Astrocyte (in vitro differentiated cells and primary cell): ENCODE measurements at places on chromosomes 6 and 20.
A peak's percentile ranks its signal among the peaks of the same experiment; 100 is the strongest.

GRCh38 chr6:43658161-43658560 is 13.3 kb downstream of the RSPH9 start:
- H3K4me3 ChIP-seq, result no peak overlapping the region
- no peak for DNase-seq
- no peaks in the 10 kb centered on the region for H3K4me1 ChIP-seq
- H3K27me3 ChIP-seq, result no peaks in the 10 kb centered on the region

GRCh38 chr20:34190679-34191090 is 50.5 kb upstream of the ASIP start:
- no peak overlapping the region for H3K27ac ChIP-seq
- peaks cover 30% of the 10 kb centered on the region for H3K27me3 ChIP-seq
- no peaks in the 10 kb centered on the region for H3K36me3 ChIP-seq
- no peaks in the 10 kb centered on the region for H3K4me1 ChIP-seq

- no peak overlapping the region for H3K27ac ChIP-seq
- H3K4me1 ChIP-seq, result no peaks in the 10 kb centered on the region
- DNase-seq, result no peak
- peaks cover 13% of the 10 kb centered on the region for H3K36me3 ChIP-seq
These were observed 35.1 kb downstream of the EIF2S2 start for GRCh38 chr20:34076952-34077351.

DNA sequence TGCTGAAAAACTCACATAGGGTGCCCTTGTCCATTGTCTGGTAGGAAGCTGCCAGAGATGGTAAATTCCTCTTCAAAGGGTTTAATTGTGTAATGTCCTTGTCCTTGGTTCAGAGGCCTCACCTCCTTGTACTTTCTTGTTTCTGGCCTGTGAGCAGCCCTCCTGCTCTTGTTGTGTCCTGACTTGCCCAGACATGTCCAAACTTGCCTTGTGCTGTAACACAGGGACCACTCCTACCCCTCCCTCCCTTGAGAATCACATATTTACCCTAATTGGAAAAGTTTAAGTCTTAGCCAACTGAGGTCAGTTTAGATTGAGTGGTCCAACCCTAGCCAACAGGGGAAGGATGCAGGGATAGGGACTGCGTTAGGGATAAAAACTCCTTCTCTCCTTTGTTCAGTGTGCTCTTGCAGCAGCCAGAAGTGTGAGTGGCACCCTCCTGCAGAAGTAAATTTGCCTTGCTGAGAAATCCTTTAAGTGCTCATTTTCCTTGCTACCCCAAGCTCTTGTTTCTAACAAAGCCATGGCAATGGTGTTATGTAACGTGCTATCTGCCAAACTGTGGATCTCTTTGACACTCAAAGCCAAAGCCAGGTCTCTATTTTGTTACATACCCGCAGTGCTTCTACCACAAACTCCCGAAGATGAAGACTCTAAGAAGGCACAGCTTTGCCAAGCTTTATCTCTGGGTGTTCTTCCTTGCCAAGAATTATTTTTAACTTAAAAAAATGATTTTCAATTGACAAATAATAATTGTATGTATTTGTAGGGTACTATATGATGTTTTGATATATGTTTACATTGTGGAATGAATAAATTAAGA is 414.5 kb downstream of the ESR1 start:
- H3K27me3 ChIP-seq, result no peaks in the 10 kb centered on the region
- peaks cover 74% of the 10 kb centered on the region for H3K36me3 ChIP-seq
- no peak for DNase-seq
- no peaks in the 10 kb centered on the region for H3K4me1 ChIP-seq

GRCh38 chr6:146990821-146991798 is 213.1 kb upstream of the STXBP5 start:
- no peaks in the 10 kb centered on the region for H3K36me3 ChIP-seq
- no peaks in the 10 kb centered on the region for H3K27me3 ChIP-seq
- peak; percentile 75 for DNase-seq
- H3K4me3 ChIP-seq, result no peak overlapping the region
- H3K4me1 ChIP-seq, result no peaks in the 10 kb centered on the region

- no peak for DNase-seq
- no peaks in the 10 kb centered on the region for H3K36me3 ChIP-seq
- no peak overlapping the region for H3K27ac ChIP-seq
These were observed 123.8 kb downstream of the TAF4 start for GRCh38 chr20:61941721-61942405.

GRCh38 chr6:5361396-5361795 is 100.1 kb downstream of the FARS2 start:
- no peak overlapping the region for H3K27ac ChIP-seq
- H3K27me3 ChIP-seq, result no peaks in the 10 kb centered on the region
- DNase-seq, result peak; percentile 33

- H3K27me3 ChIP-seq, result no peaks in the 10 kb centered on the region
- H3K4me1 ChIP-seq, result peaks cover 3% of the 10 kb centered on the region
- peak overlapping the region; percentile 84 for H3K27ac ChIP-seq
These were observed 115.4 kb upstream of the BTN3A2 start for GRCh38 chr6:26249707-26249956.

DNA sequence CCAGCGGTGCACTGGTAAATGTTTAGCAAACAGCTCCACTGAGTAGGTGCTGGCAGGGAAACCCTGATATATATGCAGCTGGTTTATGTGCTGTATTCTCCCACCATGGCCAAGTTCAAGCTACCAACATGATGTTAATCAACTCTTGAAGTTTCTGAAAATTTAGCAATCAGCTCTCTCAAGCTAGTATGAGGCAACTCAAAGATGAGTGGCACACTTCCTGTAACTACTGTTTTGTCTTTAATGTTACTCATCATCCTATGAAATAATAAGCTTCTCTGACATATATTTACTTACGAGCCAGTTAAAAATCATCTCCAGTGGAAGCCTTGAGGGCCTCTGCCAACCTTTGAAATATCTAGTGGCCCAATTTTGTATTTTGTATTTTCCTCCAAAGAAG is 54.7 kb downstream of the TRMT6 start:
- H3K27ac ChIP-seq, result no peak overlapping the region
- H3K36me3 ChIP-seq, result no peaks in the 10 kb centered on the region
- H3K4me1 ChIP-seq, result no peaks in the 10 kb centered on the region
- peaks cover 17% of the 10 kb centered on the region for H3K27me3 ChIP-seq
- no peak for DNase-seq

DNA sequence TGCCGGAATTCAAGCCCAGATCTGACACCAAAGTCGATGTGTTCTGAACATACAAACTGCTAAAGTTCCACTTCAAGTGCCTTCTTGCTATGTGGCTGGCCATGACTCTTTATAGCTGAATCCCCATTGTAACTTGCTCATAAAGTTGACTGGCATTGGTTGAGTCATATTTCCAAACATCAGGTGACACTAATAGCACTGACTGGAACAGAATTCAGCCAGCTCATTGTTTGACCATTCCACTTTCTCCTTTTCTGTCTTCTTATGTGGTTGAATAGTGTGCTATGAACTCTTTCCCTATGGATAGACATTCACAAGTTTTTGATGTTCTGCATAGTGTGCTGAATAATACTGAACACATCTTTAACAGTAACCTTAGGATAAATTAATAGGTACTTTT is 266.2 kb upstream of the ZFP64 start:
- peaks cover 10% of the 10 kb centered on the region for H3K4me1 ChIP-seq
- H3K27ac ChIP-seq, result no peak overlapping the region
- H3K27me3 ChIP-seq, result no peaks in the 10 kb centered on the region
- no peaks in the 10 kb centered on the region for H3K36me3 ChIP-seq
- peak; percentile 56 for DNase-seq
- H3K4me3 ChIP-seq, result no peak overlapping the region

- H3K27ac ChIP-seq, result no peak overlapping the region
- H3K27me3 ChIP-seq, result peaks cover 3% of the 10 kb centered on the region
- H3K4me1 ChIP-seq, result peaks cover 17% of the 10 kb centered on the region
- H3K4me3 ChIP-seq, result peak overlapping the region; percentile 99
These were observed 1.5 kb downstream of the ABT1 start for GRCh38 chr6:26598267-26598666.

GRCh38 chr20:31687777-31688176 is 34.9 kb downstream of the BCL2L1 start:
- no peak overlapping the region for H3K4me3 ChIP-seq
- no peak overlapping the region for H3K27ac ChIP-seq
- no peak for DNase-seq
- peaks cover 4% of the 10 kb centered on the region for H3K4me1 ChIP-seq
- H3K27me3 ChIP-seq, result no peaks in the 10 kb centered on the region

GRCh38 chr6:125918681-125919566 is 37.6 kb upstream of the HINT3 start:
- H3K4me1 ChIP-seq, result peaks cover 3% of the 10 kb centered on the region
- H3K36me3 ChIP-seq, result peaks cover 4% of the 10 kb centered on the region

DNA sequence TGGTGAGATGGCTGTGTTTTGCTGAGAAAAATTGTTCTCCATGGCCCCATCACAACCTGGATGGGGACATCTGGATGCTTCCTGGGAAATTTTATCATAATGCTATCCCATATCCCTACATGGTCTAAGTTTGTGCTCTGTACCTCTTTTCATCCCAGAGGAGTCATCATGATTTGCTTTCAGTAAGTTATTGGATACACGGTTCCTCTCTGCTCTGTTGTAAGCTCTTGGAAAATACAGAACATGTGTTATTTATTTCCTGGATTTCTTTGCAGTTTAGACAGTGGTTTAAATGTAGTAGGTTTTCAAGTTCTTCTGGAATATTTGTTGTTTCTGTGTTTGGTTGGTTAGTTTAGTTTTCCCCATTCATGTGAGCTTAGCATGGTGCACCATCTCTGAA is 129.2 kb upstream of the ECI2 start:
- DNase-seq, result no peak
- H3K4me3 ChIP-seq, result no peak overlapping the region
- no peak overlapping the region for H3K27ac ChIP-seq
- H3K36me3 ChIP-seq, result no peaks in the 10 kb centered on the region

- no peaks in the 10 kb centered on the region for H3K27me3 ChIP-seq
- no peak overlapping the region for H3K27ac ChIP-seq
- H3K4me3 ChIP-seq, result no peak overlapping the region
- no peak for DNase-seq
- H3K36me3 ChIP-seq, result no peaks in the 10 kb centered on the region
- no peaks in the 10 kb centered on the region for H3K4me1 ChIP-seq
These were observed 12.7 kb upstream of the ME1 start for GRCh38 chr6:83443516-83443915.

DNA sequence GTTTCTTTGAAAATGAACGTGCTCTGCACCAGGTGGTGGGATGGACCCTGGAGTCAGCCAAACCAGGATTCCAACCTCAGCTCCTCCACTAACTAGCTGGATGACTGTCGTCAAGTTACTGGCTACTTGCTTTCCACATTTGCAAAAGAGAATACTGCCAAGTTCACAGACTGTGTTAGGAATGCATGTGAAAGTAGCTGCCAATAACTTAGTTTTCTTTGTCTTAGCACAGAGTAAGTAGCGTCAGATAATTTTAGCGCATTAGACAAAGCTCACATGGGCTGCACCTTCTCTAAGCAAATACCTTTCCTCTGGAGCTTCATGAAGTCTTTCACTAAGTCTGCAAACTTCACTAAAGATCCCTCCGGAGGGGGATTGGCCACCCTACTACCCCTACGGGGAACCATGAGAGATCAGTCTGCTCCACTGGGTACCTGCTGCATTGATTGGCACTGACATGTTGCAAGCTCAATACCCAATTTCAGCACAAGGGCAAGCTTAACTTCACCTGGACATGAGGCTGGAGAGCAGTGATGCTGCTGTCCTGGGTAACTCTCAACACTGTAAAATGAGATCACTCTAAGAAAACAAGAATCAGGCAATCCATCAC is 113.9 kb downstream of the MBOAT1 start:
- no peak overlapping the region for H3K27ac ChIP-seq
- no peak overlapping the region for H3K4me3 ChIP-seq
- no peaks in the 10 kb centered on the region for H3K27me3 ChIP-seq
- H3K36me3 ChIP-seq, result no peaks in the 10 kb centered on the region
- H3K4me1 ChIP-seq, result no peaks in the 10 kb centered on the region

- H3K4me3 ChIP-seq, result no peak overlapping the region
- no peaks in the 10 kb centered on the region for H3K27me3 ChIP-seq
- H3K36me3 ChIP-seq, result no peaks in the 10 kb centered on the region
- H3K27ac ChIP-seq, result no peak overlapping the region
These were observed 155.5 kb downstream of the CDH4 start for GRCh38 chr20:61407561-61407960.

DNA sequence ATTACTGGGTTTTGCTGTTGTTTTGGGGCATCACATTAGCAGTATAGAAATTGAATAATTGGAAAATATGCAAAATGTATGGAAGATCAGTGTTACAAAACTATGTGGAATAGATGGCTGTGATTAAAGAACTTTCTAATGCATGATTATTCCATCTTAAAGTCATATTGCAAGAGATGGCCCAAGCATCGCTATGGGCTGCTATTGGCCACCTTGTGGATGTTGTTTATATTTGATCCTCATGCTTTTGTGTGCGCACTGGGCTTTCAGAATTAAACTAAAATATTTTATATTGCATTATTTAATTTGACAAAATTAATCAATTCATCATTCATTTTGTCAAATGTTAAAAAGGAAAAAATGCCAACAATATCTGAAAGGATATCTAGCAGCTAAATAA is 16.1 kb upstream of the HMGN3 start:
- no peak for DNase-seq
- no peaks in the 10 kb centered on the region for H3K4me1 ChIP-seq
- no peak overlapping the region for H3K4me3 ChIP-seq
- H3K36me3 ChIP-seq, result no peaks in the 10 kb centered on the region
- H3K27me3 ChIP-seq, result no peaks in the 10 kb centered on the region
- no peak overlapping the region for H3K27ac ChIP-seq

DNA sequence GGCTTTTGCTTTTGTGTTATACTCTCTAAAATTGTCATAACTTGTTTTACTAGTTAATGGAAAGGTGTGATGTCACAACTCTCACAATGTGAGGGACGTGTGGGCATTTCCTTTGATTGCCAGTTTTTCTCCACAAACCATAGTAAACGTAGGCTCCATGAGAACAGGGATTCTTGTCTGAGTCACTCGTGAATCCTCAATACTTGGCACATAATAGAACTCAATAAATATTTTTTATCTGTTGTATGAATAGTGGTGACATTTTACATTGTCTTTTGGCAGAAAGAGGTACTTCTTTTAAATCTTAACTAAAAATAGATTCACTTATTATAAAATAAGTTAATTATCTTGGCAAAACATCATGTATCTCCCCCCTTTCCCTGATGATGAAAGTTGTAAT is 69.0 kb upstream of the CNKSR3 start:
- no peaks in the 10 kb centered on the region for H3K4me1 ChIP-seq
- no peak overlapping the region for H3K27ac ChIP-seq
- DNase-seq, result no peak
- H3K4me3 ChIP-seq, result no peak overlapping the region
- H3K27me3 ChIP-seq, result no peaks in the 10 kb centered on the region
- no peaks in the 10 kb centered on the region for H3K36me3 ChIP-seq

DNA sequence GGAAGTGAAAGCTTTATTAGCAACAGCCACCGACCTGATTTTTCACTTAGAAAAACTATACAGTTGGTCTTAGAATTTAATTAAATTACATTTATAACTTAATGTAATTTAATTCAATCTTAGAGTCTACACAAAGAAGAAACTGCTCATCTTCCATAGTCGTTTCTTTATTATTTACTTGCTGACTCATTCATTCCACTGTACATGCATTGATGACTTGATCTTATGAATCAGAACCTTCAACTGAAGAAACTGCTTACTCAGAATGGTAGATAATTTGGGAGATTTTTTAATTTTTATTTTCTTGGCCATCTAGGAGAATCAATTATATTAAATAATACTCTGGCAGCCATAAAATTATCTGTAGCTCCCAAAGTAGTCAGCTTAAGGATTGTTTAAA is 1021.6 kb upstream of the FLRT3 start:
- H3K4me1 ChIP-seq, result no peaks in the 10 kb centered on the region
- H3K4me3 ChIP-seq, result no peak overlapping the region
- H3K27ac ChIP-seq, result no peak overlapping the region
- H3K36me3 ChIP-seq, result no peaks in the 10 kb centered on the region
- no peaks in the 10 kb centered on the region for H3K27me3 ChIP-seq
